ENCODE measurements at places on chromosomes 5 and 9. TPM values are rescaled to one million over a fixed set of nuclear protein-coding genes. Genes with fewer than 3 reads are reported as not detected.

CDH9 gene
- total RNA-seq: not detected

CNTFR gene
- total RNA-seq: not detected

RACK1 gene
- total RNA-seq: 5,671 TPM

RASEF gene
- not detected for total RNA-seq

Data from vein endothelial cell (primary cell).